ENCODE measurements at places on chromosomes 16 and 17.

DNA sequence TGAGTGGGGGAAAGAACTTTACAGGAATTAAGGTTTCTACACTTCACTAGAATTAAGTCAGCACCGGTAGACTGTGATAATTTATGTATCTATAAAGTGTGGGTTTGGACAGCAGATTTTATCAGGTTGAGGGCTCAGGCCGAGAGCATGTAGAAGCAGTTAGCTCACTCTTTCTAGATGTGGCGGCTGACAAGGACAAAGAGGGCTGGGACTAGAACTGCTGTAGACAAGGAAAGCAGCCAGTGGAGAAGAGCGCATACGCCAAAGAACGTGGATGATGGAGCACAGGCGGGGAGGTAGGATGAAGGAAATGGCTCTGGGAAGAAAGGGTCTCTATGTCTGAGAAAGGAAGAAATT, 504 bp upstream of the GOSR1 start:
- no peak for DNase-seq
- peak overlapping the region; percentile 99 for H3K4me3 ChIP-seq
- H3K27me3 ChIP-seq: peaks cover 2% of the 10 kb centered on the region

- peak overlapping the region; percentile 63 for H3K27ac ChIP-seq
- no peak for DNase-seq
- peak overlapping the region; percentile 53 for H3K4me3 ChIP-seq
- peaks cover 43% of the 10 kb centered on the region for H3K36me3 ChIP-seq
- H3K4me1 ChIP-seq: peaks cover 33% of the 10 kb centered on the region
Measured at GRCh38 chr17:66450852-66451158, 148.4 kb downstream of the PRKCA start.

DNA sequence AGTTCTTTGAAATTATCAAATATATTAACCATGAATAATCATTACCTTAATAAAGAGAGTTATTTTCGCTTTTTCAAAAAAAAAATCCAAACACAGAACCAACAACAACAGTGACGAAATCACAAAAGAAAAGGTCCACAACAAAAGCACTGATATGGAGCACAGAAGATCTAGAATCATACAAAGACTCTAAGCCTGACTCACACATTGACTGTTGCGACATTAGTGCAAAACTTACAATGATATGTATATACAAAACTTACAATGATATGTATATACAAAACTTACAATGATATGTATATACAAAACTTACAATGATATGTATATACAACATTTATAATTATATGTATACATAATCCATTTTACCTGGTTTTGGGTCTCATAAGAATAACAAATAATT, 117.7 kb downstream of the USP22 start:
- peaks cover 39% of the 10 kb centered on the region for H3K27me3 ChIP-seq
- no peaks in the 10 kb centered on the region for H3K4me1 ChIP-seq
- DNase-seq: no peak

- no peaks in the 10 kb centered on the region for H3K36me3 ChIP-seq
- peak overlapping the region; percentile 17 for H3K4me3 ChIP-seq
- H3K4me1 ChIP-seq: peaks cover 34% of the 10 kb centered on the region
- no peaks in the 10 kb centered on the region for H3K27me3 ChIP-seq
- H3K27ac ChIP-seq: peak overlapping the region; percentile 77
- no peak for DNase-seq
Measured at GRCh38 chr16:25027781-25028180, 12.6 kb upstream of the ARHGAP17 start.
